ENCODE measurements at places on chromosomes 3 and 15.

DNA sequence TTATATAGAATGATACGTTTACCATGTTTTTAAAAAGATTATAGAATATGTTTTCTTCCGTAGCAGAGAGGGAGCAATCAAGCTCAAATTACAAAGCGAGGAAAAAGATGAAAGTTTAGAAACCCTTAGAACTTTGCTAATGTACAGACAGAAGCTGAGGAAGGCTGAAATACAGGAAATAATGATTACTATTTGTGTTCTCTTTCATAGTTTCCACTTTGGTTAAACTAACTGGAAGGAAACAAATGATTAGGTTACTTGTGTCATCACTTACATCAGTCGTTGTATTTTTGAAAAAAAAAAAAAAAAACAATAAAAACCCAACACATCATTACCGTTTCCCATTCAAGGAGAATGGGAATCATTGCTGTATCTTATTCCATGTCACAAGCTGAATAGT is 337.8 kb upstream of the CBLB start:
- DNase-seq, result no peak

DNA sequence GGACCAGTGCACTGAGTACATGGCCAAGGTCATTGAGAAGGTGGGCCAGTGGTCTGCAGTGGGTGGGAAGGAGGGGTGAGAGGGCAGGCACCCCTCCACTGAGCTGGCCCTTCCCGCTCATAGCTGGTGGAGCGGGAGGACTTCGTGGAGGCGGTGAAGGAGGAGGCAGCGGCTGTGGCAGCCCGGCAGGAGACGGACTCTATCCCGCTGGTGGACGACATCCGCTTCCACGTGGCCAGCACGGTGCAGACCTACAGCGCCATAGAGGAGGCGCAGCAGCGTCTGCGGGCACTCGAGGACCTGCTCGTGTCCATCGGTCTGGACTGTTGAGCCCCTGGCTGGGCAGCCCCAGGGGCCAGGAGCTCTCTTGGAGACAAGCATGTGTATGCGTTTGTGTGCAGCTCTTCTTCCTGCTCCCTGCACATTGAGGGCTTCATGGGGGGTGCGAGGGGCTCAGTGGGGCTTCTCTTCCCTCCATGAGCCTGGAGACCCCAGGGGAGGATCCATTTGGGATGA is 7.5 kb downstream of the ABTB1 start:
- DNase-seq, result no peak

DNA sequence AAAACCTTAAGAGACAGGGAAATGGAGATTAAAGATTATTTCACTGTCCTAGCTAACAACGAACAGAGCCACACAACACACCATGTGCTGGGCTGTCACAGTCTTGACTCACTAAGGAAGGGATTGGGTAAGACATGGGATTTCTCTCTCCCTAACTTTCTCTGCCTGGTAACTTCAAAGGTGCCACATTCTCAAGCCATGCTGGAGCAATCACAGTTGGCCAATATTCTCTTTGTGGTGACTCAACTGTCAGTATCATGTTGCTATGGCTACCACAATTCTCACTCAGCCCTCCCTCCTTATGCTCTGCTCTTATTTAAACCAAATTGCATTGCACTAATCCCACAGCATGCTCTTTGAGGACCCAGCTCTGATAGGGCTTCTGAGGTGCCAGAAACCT is 74.0 kb downstream of the OXNAD1 start:
- no peak for DNase-seq

- no peak for DNase-seq
Measured at GRCh38 chr15:94145046-94145445, 86.3 kb upstream of the MCTP2 start.

DNA sequence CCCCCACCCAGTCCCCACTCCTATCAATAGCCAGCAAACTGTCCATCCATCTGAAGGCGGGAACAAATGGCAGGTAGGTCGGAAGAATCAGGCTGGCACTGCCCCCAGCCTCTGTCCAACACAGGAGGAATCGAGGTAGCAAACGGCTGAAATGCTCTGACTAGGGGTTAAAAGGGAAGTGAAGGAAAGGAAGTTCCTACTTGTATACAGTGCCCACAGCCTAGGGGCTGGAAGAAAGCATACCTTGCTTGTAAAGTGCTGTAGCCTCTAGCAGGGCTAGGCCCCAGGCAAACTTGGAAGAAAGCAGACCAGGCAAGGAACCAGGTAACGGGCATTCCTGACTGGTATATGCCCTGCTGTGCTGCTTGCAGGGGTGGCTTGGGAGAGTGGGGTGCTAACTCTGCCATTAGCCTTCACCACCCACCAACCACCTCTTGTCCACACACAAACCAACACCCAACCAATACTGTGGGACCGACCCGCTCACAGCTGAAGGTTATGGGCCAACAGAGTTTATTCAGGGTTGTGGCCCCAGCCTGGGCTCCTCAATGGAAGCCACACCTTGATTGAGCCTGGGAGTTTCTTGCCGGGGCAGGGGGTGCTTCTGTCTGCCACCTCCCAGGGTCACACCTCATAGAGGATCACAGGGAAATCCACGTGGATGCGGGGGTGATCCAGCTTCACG is 2.4 kb downstream of the TUSC2 start:
- no peak for DNase-seq
